ENCODE measurements at places on chromosomes 11 and 22. TPM values are rescaled to one million over a fixed set of nuclear protein-coding genes. Genes with fewer than 3 reads are reported as not detected.

DNA sequence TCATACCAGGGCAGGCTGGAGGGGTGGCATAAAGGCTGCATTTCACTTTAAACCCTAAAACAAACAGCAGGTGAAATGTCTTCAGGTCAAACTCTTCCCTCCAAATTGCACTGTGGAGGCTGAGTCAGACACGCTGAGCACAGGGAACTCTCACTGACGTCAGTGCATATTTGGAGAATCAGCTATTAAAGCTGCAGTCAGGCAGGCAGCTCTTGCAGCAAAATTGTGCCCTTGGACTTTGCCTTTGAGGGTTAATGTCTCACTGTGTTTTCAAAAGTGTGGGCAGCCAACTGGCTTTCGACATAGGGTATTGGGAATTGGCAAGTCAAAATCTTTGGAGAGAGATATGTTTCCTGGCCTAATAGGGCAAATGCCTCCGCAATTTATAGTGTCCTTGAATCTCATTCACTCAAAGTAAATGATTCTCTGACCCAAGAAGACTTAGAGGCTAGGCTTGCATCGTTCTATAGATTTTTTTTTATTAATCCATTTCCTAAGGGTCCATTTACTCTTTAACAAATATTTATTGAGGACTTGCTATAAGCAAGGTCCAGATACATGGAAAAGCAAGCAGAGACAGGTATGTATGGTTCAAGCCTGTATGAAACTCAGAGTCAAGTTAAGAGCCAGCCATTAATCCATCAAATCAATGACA is 27.7 kb upstream of the SMCO4 start:
- DNase-seq, result no peak
- peaks cover 16% of the 10 kb centered on the region for H3K4me1 ChIP-seq
- no peaks in the 10 kb centered on the region for H3K27me3 ChIP-seq
- H3K4me3 ChIP-seq, result no peak overlapping the region
- no peak overlapping the region for H3K27ac ChIP-seq

GRCh38 chr11:85698195-85698594 is 12.2 kb upstream of the CCDC89 start:
- H3K4me1 ChIP-seq, result no peaks in the 10 kb centered on the region
- no peak overlapping the region for H3K4me3 ChIP-seq
- no peaks in the 10 kb centered on the region for H3K27me3 ChIP-seq
- DNase-seq, result no peak
- no peaks in the 10 kb centered on the region for H3K36me3 ChIP-seq

GRCh38 chr11:94793002-94793401 is 24.8 kb downstream of the AMOTL1 start:
- DNase-seq, result no peak
- no peaks in the 10 kb centered on the region for H3K36me3 ChIP-seq
- H3K27ac ChIP-seq, result no peak overlapping the region
- H3K27me3 ChIP-seq, result no peaks in the 10 kb centered on the region
- H3K4me3 ChIP-seq, result no peak overlapping the region
- peaks cover 67% of the 10 kb centered on the region for H3K4me1 ChIP-seq

- no peaks in the 10 kb centered on the region for H3K27me3 ChIP-seq
- peaks cover 35% of the 10 kb centered on the region for H3K4me1 ChIP-seq
- H3K4me3 ChIP-seq, result peak overlapping the region; percentile 8
Observed at GRCh38 chr22:37229805-37230672, 14.0 kb downstream of the RAC2 start.

- peaks cover 38% of the 10 kb centered on the region for H3K36me3 ChIP-seq
- peak overlapping the region; percentile 41 for H3K27ac ChIP-seq
- peak; percentile 74 for DNase-seq
Observed at GRCh38 chr11:45930031-45930794, 7.8 kb downstream of the LARGE2 start.

GRCh38 chr22:49934891-49935557 is 16.6 kb downstream of the CRELD2 start:
- peak; percentile 90 for DNase-seq
- no peaks in the 10 kb centered on the region for H3K36me3 ChIP-seq
- peak overlapping the region; percentile 66 for H3K4me3 ChIP-seq
- H3K27ac ChIP-seq, result peak overlapping the region; percentile 99
- H3K4me1 ChIP-seq, result peaks cover 80% of the 10 kb centered on the region

DNA sequence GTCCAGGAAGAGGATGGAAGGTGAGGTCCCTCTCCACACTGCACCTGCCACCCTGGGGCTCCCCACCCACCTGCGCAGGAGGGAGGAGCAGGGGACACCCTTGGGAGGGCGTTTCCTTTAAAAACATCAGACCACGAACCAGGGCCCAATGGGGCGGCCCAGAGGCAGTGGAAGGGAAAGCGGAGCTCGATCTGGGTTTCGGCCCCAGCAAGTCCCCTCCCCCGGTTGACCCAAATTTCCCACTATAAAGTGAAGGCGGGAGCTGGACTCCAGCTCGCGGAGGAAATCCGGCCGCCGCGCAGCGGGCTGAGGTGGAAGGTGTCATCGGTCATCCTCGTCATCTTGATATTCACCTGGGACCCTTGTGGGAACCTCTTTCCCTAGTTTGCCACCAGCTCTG is 99.3 kb downstream of the WNT7B start:
- no peaks in the 10 kb centered on the region for H3K36me3 ChIP-seq
- peak; percentile 35 for DNase-seq
- H3K27ac ChIP-seq, result no peak overlapping the region
- peaks cover 6% of the 10 kb centered on the region for H3K4me1 ChIP-seq

DNA sequence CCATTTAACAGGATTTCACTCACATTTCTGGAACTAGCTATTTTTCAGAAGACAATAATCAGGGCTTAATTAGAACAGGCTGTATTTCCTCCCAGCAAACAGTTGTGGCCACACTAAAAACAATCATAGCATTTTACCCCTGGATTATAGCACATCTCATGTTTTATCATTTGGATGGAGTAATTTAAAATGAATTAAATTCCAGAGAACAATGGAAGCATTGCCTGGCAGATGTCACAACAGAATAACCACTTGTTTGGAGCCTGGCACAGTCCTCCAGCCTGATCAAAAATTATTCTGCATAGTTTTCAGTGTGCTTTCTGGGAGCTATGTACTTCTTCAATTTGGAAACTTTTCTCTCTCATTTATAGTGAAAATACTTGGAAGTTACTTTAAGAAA is 9.2 kb downstream of the PRSS23 start:
- no peaks in the 10 kb centered on the region for H3K36me3 ChIP-seq
- H3K4me3 ChIP-seq, result no peak overlapping the region
- no peak for DNase-seq
- no peak overlapping the region for H3K27ac ChIP-seq
- H3K4me1 ChIP-seq, result peaks cover 23% of the 10 kb centered on the region

DNA sequence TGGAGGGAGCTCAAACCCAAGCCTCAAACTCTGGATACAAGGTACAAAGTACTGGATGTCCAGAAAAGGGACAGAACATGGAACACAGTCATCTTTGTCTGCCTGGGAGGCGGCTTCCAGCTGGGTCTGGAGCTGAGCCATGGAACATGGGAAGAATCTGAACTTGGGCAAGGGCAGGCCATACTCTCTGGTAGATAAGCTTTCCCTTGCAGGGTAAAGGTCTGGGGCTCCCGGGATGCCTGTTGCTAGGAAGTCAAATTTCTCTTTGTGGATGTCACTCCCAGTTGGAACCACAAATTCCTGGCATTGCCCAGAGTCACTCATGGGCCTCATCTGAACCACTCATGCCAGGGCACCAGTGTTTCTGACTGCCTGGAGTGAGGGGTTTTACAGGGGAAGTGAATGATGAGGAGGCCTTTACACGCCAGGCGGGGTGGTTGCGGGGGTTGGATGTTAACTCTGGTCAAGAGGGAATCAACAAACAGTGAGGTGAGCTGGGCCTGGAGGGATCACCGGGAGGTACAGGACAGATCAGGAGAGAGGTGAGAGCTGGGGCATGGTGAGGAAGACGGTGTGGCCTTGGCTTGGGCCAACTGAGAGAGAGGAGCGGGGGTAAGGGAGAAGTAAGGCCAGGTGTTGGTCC is 5.7 kb downstream of the FTH1 start:
- H3K27me3 ChIP-seq, result no peaks in the 10 kb centered on the region
- no peak for DNase-seq
- H3K4me1 ChIP-seq, result peaks cover 59% of the 10 kb centered on the region
- peaks cover 48% of the 10 kb centered on the region for H3K36me3 ChIP-seq
- H3K4me3 ChIP-seq, result no peak overlapping the region

DNA sequence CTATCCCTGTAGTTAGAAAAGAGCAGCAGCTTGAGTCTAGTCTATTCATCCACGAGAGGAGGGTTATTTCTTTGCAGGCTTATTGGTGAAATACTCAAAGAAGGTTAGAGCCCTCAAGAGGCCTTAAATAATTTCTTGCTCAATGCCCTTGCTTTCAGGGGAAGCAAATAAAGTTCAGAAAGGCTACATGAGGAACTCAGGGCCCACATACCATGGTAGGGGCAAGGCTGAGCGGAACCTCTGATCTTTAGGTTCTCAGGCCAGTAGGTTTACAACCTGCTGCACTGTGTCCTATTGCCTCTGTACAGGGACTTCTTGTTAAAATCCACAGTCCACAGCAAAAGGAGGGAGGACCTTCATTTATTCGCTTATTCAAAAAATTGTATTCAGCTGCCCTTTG is 101.7 kb downstream of the ADAMTS15 start:
- peaks cover 32% of the 10 kb centered on the region for H3K4me1 ChIP-seq
- no peak overlapping the region for H3K4me3 ChIP-seq
- H3K36me3 ChIP-seq, result no peaks in the 10 kb centered on the region
- no peak for DNase-seq

DNA sequence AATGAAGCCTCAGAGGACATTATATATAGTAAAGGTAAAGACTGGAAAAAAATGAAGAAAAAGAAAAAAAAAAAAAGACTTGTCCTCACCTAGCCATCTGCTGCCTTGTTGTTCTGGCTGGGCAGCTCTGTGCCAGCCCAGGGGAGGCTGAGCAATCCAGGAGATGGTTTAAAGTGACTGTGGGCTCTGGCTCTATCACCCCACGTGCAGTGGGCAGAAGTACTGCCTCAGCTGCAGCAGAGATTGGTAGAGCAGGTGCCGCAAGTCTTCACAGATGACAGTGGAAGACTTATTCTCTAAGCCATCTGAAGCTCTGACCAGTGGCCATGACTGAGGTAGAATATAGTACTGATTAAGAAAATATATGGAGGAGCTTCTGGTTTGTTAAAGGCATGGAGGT is 62.2 kb downstream of the SGSM3 start:
- H3K4me3 ChIP-seq, result no peak overlapping the region
- H3K36me3 ChIP-seq, result peaks cover 61% of the 10 kb centered on the region
- DNase-seq, result no peak
- H3K27me3 ChIP-seq, result no peaks in the 10 kb centered on the region

DNA sequence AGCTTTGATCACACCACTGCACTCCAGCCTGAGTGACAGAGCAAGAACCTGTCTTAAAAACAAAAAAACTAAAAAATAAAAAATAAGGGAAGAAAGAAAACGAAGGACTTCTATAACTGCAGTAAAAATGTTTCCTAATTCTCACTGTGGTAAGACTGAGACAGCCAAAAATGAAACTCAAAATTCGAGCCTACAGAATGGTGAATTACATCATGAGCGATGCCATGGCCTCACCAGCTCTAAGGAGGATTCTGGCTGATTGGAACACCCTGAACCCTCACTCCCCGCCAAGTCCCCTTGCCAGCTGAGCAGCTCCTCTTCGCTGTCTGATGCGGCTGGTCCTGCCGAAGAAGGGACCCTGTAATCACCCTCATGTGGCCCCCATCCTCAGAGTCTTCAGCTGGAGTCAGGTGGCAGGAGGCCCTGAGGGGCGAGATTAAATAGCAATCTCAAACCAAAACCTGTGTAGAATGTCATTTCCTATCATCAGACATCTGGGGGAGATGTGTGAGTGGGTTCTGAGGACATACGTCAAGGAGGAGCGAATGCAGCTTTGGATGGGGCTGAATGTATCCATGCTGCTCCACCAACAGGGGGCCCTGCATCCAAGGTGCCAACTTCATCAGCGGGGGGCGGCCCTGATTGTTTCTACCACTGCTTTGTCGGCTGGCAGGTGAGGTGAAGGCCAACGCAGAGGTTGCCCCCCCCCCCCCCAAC is 29.2 kb downstream of the PDGFB start:
- no peaks in the 10 kb centered on the region for H3K27me3 ChIP-seq
- H3K4me1 ChIP-seq, result no peaks in the 10 kb centered on the region
- H3K4me3 ChIP-seq, result no peak overlapping the region
- H3K27ac ChIP-seq, result no peak overlapping the region
- peak; percentile 37 for DNase-seq

DNA sequence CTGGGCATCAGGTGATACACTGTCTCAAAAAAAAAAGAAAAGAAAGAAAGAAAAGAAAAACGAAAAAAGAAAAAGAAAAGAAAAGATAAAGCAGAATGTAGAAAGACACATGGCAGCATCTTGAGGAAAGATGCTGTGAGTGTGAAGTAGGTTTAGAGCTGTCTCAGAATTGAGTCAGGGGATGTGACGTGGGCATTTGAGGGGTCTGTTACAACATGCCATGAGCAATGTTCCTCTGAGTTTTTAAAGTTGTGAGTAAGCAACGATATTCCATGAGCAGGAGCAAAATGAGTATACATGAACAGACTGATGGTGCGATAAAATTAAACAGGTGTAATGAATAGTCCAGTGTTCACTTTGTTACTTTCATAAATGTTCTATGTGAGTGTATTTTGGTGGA is 11.3 kb upstream of the QSER1 start:
- no peaks in the 10 kb centered on the region for H3K36me3 ChIP-seq
- no peaks in the 10 kb centered on the region for H3K27me3 ChIP-seq
- DNase-seq, result no peak
- H3K4me3 ChIP-seq, result no peak overlapping the region
- no peaks in the 10 kb centered on the region for H3K4me1 ChIP-seq

GRCh38 chr22:26168330-26168851 is 871 bp upstream of the SEZ6L start:
- no peak overlapping the region for H3K4me3 ChIP-seq
- H3K4me1 ChIP-seq, result peaks cover 4% of the 10 kb centered on the region
- H3K36me3 ChIP-seq, result no peaks in the 10 kb centered on the region
- DNase-seq, result no peak

DNA sequence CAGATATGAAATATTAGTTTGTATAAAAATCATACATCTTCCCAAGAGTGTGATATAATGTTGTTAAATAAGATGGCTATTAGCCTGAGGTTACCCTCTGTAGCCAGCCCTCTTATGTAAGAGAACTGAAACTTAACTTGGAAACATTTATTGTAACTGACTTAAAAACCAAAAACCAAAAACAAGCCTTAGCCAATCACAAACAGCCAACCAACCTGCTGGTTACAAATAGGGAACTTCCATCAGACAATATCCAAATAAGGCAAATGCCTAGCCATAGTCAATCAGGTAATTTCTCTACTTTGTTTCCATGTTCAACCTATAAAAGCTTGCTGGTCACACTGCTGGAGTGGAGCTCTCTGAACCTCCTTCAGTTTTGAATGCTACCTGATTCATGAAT is 14.1 kb downstream of the KBTBD3 start:
- no peaks in the 10 kb centered on the region for H3K4me1 ChIP-seq
- H3K27me3 ChIP-seq, result no peaks in the 10 kb centered on the region
- H3K4me3 ChIP-seq, result no peak overlapping the region

Gene CDC42EP2
- 17.0 TPM for total RNA-seq

Gene HBG2
- 0.89 TPM for total RNA-seq

Gene EHF
- 60.5 TPM for total RNA-seq

Gene SCARF2
- total RNA-seq, result 12.6 TPM

Gene UCP2
- 83.5 TPM for total RNA-seq

Gene OR8G1
- total RNA-seq, result not detected

Gene RIMBP3C
- 0.47 TPM for total RNA-seq

All from lower lobe of right lung (tissue), 2 donors.